Iris pigment epithelial cell (primary cell): ENCODE measurements at places on chromosomes 7 and 10.

DNA sequence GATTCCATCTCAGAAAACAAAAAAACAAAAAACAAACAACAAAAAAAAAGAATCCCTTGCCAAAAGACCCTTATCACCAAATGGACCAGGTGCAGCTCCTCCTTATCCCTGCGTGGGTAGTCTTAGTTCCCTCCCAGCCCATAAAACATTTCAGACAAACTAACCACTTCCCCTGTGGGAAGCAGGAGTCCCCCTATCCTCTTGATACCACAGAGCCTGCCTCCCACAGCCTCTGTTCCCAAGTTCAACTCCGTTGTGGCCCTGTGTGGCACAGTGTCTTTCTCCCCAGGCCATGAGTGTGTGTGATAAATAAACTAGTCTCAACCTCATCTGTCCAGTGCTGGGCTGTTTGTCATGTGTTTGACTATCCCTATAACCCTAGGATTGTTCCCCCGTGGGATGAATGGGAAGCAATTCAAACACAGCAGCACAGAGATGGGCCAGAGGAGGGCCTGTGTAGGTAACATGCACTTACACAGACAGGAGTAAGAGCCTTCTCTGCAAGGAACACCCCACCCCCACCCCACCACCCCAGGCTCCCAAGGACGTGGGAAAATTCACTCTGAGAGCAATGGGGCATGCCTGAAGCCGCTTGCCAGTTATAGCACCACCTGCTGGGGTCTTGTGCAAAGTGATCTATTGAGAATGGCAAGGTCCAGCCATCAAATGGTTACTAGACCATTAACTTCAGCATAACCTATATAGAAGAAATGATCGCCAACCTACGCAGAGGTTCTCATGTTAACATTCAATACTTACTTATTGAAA is 147.1 kb upstream of the GHITM start:
- DNase-seq: no peak

DNA sequence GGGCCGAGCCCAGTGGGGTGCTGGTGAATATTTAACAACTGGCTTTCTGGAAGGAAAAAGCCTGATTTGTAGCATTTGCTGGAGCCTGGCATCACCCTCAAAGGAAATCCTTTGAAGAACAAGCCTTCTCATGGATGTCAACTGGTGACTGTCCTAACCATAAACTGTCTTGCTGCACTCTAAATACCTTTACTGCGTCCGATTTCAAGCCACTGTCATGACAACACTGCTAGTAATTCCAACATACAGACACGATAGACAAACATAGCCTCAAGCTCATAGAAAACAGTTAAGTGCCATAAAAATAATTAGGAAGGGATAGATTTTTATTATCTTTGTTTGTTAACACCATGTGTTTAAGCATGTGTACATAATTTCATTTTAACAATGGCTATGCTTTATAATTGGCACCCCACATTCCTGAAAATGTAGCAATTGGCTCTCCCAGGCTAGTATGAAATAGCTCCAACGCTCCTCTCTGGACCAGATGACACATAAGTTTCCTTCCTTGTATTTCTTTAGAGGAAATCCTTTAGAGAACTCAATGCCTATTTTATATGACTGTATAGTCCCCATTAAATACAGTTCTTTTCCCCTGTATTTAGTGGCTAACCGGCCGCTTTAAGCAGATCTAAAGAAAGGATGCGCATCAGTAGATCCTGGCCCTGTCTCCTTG is 273.4 kb downstream of the PRPF18 start:
- DNase-seq: peak; percentile 28

GRCh38 chr10:109587366-109587765 is 335.9 kb downstream of the XPNPEP1 start:
- DNase-seq: no peak

GRCh38 chr7:17679458-17679857 is 260.8 kb downstream of the SNX13 start:
- DNase-seq: peak; percentile 28
